ENCODE measurements at places on chromosomes 3 and 15. TPM values are rescaled to one million over a fixed set of nuclear protein-coding genes. Genes with fewer than 3 reads are reported as not detected.

Gene TM4SF18
- total RNA-seq: 0.46 TPM

Gene ACP3
- total RNA-seq: 0.05 TPM

Gene UBE3A
- total RNA-seq: 98.6 TPM

Gene GP5
- total RNA-seq: 0.14 TPM
